T-helper 17 cell (primary cell): ENCODE measurements at places on chromosomes 11 and 22. TPM values are rescaled to one million over a fixed set of nuclear protein-coding genes. Genes with fewer than 3 reads are reported as not detected.

DNA sequence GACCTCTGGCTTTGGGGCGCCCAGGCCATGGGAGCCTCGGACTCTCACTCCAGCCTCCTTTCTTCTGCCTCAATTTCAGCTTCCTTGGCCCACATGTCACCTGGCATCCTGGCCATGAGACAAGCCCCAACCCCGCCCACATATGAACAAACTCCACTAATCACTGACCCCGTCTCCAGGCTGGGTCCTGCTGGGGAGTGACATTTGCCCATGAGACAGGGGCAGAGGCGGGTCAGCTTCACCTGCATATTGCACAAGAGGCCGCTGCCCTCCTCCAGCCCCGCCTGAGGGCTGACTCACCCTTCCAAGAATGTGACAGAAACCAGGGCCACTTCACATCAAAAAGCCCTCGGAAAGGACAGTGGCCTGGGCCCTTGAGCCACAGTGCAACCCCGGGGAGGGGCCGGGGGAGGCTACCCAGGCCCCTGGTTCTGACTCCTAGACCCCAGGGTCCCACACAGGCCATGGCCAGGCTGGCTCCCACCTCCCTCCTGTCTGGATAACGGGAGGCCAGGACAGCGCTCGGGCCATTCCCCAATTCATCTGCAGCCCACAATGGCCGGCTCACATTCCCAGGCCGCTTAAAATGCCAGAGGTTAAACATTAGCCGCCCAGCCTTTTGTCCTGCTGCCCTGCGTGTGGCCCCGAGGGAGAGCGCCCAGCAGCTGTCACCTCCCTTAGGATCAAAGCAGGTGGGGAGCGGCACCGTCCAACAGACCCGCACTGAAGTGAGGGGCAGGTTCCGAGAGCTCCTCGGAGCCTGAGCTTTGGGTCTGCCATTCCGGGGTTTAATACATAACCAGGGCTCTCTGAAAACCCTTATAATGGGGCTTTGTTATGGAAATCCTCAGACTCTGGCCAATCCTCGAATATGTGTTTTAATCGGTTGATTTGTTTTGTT is 42.3 kb downstream of the TRMU start:
- peaks cover 16% of the 10 kb centered on the region for H3K4me1 ChIP-seq
- no peak overlapping the region for H3K27ac ChIP-seq
- DNase-seq: no peak
- no peak overlapping the region for H3K4me3 ChIP-seq

Gene OR52I1
- total RNA-seq: not detected

DNA sequence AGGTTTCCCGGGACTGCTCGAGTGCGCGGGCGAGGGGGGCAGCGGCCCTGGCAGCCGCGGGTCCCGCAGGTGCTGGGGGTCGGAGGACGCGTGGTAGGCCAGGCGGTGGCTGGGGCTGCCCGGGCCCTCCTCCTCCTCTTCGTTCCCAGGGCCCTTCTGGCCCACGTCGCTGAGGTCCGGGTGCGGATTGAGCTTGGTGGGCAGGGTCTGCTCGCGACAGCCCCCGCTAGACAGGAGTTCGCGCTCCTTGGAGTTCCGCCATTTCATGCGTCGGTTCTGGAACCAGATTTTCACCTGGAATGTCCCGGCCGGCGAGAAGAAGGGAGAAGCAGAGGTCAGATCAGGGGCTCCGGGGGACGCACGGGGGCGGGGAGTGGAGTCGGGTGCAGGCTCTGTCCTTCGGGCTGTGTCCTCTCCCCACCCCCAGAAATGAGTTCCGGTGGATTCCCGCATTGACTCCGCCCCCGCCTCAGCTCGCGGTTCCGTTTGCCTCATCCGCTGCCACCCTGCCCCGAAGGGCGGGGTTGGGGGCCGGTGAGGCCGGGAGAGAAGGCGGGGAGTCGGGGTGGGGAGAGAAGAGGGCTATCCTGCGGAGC is 3.9 kb downstream of the DBX1 start:
- no peaks in the 10 kb centered on the region for H3K36me3 ChIP-seq
- H3K27ac ChIP-seq: peak overlapping the region; percentile 88
- peak overlapping the region; percentile 84 for H3K4me3 ChIP-seq
- DNase-seq: peak; percentile 35
- H3K4me1 ChIP-seq: peaks cover 13% of the 10 kb centered on the region

DNA sequence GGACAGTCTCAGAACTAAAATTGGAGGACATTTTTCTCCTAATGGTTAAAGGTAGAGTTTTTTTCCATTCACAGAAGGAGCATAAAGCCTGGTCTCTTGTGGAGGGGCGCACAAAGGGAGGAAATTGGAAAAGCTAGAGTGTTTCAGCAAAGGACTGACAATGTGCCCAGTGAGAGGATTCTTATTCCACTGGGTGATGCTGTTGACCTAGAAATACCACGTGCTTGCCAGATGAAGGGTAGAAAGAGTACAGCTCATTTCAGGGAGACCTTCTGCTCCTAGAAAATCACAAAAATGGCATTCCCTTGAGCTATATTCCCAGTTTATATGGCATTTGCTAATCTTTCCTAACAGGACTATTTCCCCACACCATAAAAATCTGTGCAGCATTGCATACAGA is 21.1 kb downstream of the MS4A6E start:
- no peak for DNase-seq
- peaks cover 2% of the 10 kb centered on the region for H3K36me3 ChIP-seq
- H3K4me1 ChIP-seq: no peaks in the 10 kb centered on the region
- no peak overlapping the region for H3K27ac ChIP-seq
- peaks cover 54% of the 10 kb centered on the region for H3K27me3 ChIP-seq

GRCh38 chr11:121330614-121331435 is 38.3 kb downstream of the SC5D start:
- H3K4me1 ChIP-seq: peaks cover 6% of the 10 kb centered on the region
- no peak overlapping the region for H3K4me3 ChIP-seq
- H3K36me3 ChIP-seq: no peaks in the 10 kb centered on the region
- H3K27ac ChIP-seq: no peak overlapping the region
